ENCODE measurements at places on chromosomes 13 and 19. TPM values are rescaled to one million over a fixed set of nuclear protein-coding genes. Genes with fewer than 3 reads are reported as not detected.

Gene MADCAM1
- 0.13 TPM for total RNA-seq

Gene SIGLEC5
- total RNA-seq: not detected

GRCh38 chr13:104382951-104383350 lies 1316.7 kb upstream of the SLC10A2 start:
- no peak for DNase-seq

GRCh38 chr19:56720281-56720680 lies 48.7 kb upstream of the ZNF835 start:
- no peak for DNase-seq

GRCh38 chr19:35569281-35569781 lies 5.9 kb upstream of the ATP4A start:
- DNase-seq: no peak

GRCh38 chr19:11766597-11767591 lies at the start of gene ZNF441:
Gene ZNF441, plus strand, starts transcription at chr19:11767000. Its CDS starts 194 bp downstream, at chr19:11767194.
- DNase-seq: peak; percentile 94

GRCh38 chr19:42594617-42595489 lies at the start of gene CEACAM8:
Gene CEACAM8, minus strand, starts transcription at chr19:42594924. Its CDS starts 96 bp downstream, at chr19:42594828.
- DNase-seq: no peak

GRCh38 chr19:28884786-28885476 lies 328.0 kb downstream of the UQCRFS1 start:
- no peak for DNase-seq

Data from dermis microvascular lymphatic vessel endothelial cell (primary cell).